ENCODE measurements at places on chromosomes 5 and 9.

DNA sequence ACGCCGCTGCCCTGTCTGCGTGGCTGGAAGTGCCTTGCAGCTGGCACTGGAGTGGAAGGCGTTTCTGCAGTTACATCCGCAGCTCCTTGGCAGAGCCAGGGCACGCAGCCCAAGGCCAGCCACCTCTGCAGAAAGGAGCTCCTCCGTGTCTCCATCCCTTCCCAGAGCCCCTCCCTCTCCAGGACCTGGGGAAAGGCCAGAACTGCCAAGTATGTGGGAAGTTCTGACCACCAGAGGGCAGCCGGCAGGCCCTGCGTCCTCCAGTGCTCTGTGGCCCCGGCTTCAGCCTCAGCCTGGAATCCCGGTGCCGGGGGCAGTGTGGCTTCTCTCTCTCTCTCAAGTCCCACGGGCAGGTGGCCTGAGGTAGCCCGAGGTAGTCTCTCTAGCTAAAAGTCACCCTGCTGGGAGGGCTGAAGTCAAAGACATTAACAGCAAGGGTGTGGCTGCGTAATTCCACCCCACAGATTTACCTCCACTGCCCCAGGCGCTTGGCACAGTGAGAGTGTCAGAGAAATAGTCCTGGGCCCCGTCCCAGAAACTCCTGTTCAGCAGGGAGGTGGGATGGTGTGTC lies 101.7 kb upstream of the FCN2 start:
- DNase-seq, result no peak

DNA sequence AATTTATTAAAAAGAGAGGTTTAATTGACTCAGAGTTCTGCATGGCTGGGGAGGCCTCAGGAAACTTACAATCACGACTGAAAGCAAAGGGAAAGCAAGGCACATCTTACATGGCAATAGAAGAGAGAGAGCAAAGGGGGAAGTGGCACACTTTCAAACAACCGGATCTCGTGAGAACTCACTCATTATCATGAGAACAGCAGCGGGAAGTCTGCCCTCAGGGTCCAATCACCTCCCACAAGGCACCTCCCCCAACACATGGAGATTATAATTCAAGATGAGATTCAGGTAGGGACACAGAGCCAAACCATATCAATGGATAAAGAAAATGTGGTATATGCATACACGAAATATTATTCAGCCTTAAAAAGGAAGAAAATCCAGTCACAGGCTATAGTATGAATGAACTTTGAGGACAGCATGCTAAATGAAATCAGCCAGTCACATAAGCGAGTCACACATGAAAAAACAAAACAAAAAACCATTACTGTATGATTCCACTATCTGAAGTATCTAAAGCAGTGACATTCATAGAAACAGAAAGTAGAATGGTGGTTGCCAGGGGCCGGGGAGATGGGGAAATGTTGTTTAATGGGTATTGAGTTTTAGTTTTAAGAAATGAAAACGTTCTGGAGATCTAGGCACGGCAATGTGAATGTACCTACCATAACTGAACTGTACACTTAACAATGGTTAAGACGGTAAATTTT lies 83.4 kb upstream of the PCA3 start:
- DNase-seq, result no peak

- DNase-seq, result no peak
Observed at GRCh38 chr9:78692871-78693270, 395.9 kb downstream of the PSAT1 start.

DNA sequence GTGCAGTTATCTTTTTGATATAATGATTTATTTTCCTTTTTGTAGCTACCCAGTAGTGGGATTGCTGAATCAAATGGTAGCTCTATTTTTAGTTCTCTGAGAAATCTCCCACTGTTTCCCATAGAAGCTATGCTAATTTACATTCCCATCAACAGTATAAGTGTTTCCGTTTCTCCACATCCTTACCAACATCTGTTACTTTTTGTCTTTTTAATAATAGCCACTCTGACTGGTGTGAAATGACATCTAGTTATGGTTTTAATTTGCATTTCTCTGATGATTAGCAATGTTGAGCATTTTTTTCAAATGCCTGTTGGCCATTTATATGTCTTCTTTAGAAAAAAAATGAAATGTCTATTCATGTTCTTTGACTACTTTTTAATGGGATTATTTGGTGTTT lies 94.7 kb downstream of the SERINC5 start:
- DNase-seq, result no peak

DNA sequence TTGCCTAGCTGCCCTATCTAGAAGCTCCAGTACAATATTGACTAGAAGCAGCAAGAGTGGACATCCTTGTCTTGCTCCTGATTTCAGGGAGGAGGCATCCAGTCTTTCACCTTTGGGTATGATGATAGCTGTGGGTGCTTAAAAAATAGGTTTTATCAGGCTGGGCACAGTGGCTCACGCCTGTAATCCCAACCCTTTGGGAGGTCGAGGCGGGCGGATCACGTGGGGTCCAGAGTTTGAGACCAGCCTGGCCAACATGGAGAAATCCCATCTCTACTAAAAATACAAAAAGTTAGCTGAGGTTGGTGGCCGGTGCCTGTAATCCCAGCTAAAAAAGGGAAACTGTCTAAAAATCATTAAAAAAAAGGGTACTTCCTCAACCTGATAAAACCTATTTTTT lies 2.0 kb upstream of the CAMSAP1 start:
- DNase-seq, result no peak

DNA sequence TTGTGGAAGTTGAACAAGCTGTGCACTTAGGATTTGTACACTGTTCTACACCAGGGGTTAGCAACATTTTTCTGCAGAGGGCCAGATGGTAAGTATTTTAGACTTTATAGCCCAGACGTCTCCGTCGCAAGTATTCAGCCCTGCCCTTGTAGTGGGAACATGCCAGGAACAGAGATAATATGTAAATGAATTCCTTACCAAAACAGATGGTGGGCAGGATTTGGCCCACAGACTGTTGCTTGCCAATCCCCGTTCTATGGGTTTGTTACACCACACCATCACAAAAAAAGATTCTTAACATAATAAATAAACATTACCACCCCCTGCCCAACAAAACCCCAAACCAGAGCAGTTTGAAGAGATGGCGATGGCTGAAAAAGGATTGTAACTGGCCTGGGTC lies 74.3 kb downstream of the AMBP start:
- DNase-seq, result no peak

DNA sequence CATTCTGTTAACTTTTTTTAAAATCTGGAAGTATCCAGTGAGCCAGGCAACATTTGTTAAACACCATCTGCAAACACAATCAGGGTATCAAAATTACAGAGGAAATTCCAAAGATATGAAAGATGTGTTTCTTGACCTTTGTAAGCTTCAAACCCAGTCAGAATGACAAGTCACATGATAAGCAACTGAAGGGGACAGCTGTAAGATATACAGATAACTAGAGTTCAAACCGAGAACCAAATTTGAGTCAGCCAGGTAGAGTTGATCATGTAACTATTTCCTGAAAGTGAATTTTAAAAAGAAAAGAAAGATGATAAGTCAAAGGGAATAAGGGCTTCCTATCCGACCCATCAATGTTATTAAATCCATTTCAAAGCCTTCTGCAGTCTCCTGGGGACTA lies 196.2 kb downstream of the DEPDC1B start:
- DNase-seq, result peak; percentile 13

- DNase-seq, result no peak
Observed at GRCh38 chr5:108278285-108279240, 103.3 kb downstream of the FBXL17 start.

DNA sequence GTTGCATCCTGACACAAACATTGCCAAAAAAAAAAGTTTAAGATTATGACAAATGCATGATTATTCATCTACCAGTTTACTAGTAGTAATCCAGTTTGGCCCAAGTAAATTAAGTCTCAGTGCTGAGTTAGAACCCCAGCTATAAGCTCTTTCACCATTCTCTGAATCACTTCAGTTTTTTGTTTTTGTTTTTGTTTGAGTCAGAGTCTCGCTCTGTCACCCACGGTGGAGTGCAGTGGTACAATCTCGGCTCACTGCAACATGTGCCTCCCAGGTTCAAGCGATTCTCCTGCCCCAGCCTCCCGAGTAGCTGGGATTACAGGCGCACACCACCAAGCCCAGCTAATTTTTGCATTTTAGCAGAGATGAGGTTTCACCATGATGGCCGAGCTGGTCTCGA lies 1.5 kb upstream of the PCYOX1L start:
- DNase-seq, result peak; percentile 66

DNA sequence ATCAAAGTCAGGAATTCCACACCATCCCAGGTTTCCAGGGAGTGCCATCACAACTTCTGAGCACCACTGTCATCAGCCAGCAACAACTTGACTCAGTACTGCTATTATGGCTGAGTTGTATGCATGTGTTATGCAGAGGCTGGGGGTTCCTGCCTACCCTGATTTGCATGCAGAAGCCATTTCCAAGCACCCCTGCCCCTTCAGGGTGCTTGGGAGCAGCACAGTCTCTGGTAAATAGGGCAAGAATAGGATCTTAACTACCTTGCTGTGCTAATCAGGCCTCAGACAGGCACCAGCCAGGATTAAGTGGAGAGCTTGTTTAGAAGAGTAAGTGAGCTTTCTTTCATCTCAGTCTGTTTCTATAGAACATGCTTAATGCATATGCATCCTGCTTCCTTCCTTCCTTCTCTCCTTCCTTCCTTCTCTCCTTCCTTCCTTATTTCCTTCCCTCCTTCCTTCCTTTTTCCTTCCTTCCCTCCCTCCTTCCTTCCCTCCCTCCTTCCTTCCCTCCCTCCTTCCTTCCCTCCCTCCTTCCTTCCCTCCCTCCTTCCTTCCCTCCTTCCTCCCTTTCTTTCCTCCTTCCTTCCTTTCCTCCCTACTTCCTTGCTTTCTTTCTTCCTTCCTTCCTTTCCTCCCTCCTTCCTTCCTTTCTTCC lies 175.7 kb downstream of the FRMD3 start:
- DNase-seq, result no peak

- DNase-seq, result no peak
Observed at GRCh38 chr9:107874591-107875369, 385.2 kb upstream of the KLF4 start.

DNA sequence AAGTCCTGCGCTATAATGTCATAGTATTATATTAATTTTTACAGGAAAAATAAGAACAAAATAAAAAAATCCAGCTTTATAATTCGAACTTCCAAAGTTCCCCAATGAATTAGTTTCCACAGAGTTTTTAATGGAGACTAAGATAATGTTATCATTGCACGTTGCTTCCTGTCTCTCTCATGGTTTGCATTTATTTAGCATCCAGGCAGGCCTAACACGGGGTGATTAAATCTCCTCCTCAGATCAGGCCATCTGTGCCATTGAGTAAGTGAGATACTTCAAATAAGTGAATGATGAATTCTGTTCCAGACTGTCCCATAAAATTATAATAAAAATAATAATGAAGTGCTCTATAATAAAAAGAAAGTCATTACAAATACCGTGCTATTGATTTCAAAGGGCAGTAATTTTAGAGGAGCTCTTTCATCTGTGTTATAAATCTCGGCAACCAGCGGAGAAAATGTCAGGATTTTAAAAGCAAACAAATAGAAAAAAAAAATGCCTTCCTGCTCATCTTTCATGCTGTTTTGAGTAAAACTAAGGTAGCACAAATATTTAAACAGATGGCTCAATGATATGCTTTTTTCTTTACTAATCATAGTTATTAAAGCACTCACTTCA lies 570.6 kb upstream of the ZNF608 start:
- no peak for DNase-seq

DNA sequence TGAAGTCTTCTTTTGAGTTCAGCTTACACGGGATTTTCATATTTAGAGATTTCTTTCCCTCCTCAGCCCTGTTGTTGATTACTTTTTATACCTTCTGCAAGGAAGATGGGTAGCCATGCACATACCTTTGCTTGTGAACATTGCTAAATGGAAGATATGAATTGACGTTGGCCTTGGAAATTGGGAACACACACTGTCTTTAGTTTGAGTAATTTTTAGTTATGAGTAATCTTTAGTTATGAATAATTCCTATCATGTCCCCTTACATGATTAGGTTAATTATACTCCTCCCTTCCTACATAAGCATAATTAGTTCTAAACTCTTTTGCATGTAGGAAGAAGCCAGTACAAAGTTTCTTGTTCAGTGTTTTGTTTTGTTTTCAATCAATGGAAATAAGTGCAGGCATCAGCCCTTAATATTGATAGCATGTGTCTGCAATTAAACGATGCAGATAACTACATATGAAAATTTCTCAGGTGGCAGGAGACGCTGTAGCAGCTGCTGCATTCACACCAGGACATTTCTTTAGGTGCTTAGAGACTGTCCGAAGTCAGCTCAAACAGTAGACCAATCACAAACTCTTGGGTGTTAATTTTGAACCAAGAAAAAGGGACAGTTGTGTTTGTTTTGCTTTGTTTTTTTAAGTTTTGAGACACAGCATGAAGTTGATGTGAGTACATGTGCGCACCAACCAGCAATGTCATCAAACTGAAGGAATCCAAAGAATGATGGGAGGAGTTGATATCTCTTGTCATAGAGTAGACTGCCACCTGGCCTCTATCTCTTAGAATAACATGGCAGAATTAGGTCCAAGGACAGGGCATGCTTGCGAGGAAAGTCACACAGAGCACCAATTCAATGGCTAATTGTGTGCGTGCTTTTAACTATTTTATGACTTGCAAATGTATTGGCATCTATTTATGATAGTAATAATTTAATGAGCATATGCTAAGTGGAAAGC lies 51.4 kb downstream of the SMARCA2 start:
- DNase-seq, result peak; percentile 39

Measured in activated CD4-positive, alpha-beta T cell treated with anti-CD3 and anti-CD28 coated beads, Interleukin-2, amount 50 U/mL, for 16 hours (primary cell).